Fibroblast of skin of scalp (primary cell): ENCODE measurements at places on chromosomes 7 and 10.

DNA sequence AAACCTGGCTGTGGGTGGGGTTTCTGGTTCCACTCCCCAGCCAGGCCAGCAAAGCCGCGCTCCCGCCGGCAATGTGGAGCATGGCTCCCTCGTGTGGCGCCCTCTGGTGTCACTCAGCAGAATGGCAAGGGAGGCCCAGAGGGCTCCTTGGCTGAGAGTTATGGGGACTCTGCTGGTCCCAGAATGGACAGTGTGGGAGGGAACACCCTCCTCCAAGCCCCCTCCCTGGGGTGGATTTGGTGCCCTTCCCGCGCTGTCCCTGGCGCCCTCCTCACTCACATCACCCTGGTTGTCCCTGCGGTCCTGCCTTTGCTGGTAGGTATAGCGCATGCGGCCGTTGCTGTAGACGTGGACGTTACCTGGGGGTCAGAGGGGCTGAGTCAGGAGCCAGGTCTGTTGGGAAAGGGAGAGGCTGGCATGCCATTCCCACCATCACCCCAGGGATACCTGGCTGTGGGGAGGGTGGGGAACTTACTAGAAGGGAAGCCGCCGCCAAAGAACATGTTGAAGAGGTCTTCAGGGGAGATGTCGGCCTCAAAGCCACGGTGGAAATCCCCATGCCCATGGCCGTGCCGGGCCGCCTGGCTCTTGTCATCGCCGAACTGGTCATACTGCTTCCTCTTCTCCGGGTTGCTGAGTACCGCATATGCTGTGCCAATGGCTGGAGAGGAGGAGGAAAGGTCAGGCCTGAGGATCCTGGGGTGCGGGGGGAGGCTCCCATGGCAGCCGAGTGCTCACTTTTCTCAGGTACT, 14.0 kb downstream of the DNAJB12 start:
- peak; percentile 63 for DNase-seq

GRCh38 chr10:121154846-121155245, 303.7 kb downstream of the WDR11 start:
- DNase-seq, result no peak

DNA sequence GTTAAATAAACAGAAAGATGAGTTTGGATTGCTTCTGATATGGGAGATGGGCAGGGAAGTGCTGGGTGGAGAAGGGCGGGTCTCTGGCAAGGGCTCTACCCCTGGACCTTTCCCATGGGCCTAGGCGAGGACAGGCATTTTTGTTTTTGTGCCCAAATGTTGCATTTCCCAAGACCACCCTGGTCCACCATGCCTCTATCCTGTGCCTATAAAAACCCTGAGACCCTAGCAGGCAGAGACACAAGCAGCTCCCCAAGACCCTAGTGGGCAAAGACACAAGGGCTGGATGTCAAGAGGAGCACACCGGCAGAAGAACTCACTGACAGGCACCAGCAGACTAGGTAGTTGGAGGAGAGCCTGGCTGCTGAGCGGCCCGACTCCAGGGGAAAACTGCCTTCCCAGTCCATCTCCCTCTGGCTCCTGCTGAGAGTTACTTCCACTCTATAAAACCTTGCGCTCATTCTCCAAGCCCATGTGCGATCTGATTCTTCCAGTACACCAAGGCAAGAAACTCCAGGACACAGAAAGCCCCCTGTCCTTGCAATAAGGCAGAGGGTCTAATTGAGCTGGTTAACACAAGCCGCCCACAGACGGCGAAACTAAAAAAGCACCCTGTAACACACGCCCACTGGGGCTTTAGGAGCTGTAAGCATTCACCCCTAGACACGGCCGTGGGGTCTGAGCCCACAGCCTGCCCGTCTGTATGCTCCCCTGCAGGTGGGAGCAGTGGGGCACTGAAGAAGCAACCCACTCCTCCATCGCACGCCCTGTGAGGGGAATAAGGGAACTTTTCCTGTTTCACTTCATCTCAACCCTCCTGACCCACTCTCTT, 291.4 kb downstream of the PTPRN2 start:
- DNase-seq, result no peak

DNA sequence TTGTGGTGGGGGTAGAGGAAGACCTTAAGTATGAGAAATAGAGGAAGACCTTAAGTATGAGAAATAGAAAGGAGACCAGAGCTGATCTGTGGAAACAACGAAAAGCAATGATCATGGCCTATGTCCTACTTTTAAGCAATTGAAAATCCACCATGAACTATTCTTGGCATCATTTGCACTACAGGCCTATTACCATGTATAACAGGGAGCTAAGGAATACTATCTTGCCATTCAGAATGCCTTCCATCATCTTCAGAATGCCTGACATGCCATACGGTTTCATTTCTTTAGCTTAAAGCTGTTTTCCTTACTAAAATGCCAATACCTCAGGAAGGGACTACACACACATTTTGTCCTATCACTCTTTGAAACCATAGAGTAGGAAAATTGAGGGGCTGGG, 127.0 kb downstream of the CALCR start:
- DNase-seq, result no peak

GRCh38 chr10:127563718-127564553, 14.8 kb downstream of the NPS start:
- DNase-seq, result no peak

DNA sequence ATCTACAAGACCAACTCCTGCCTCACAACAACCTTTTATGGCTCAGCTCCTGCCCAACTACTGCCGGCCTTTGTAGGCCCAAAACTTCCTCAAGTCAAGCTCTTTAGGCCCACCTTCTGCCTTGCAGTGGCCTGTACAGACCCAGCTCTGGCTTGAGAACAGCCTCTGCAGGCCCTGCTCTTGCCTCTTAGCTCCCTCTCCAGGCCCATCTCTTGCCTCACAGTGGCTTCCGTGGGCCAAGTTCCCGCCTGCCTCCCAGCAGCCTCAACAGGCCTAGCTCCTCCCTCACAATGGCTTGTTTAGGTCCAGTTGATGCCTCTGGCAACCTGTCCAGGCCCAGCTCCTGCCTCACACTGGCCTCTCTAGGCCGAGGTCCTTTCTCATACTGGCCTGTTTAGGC, 32.4 kb upstream of the VKORC1L1 start:
- no peak for DNase-seq

DNA sequence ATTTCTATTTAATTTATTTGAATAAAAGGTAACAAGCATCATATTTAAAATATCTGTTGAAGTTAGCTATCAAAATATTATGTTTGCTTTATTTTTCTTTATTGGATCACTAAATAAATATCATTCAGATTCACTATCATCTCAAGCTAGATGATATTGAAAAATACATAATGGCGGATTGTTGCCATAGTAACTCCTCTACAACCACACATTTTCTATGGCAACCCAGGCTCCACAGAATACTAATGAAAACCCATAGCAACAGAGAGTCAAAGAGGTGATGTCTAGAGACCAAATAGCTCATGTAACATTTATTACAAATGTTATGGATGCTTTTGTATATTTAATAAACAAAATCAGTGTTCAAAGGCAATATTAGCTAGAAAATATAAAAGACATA, 148.9 kb upstream of the CDK1 start:
- DNase-seq, result no peak

DNA sequence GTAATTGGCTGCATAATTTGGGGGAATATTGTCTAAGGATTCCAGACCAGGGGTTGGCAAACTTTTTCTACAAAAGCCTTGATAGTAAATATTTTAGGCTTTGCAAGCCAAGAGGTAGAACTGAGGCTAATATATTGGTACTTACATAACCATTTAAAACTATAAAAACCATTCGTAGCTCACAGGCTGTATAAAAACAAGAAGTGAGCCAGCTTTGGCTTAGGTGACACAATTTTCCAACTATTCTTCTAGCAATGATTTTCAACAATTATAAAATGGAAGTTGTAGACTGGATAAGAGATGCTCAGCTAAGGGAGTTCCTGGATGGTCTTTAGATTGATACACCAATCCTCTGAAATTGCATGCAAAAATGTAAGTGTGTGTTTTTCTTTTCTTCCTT, 1.4 kb downstream of the GPR141 start:
- DNase-seq, result no peak

DNA sequence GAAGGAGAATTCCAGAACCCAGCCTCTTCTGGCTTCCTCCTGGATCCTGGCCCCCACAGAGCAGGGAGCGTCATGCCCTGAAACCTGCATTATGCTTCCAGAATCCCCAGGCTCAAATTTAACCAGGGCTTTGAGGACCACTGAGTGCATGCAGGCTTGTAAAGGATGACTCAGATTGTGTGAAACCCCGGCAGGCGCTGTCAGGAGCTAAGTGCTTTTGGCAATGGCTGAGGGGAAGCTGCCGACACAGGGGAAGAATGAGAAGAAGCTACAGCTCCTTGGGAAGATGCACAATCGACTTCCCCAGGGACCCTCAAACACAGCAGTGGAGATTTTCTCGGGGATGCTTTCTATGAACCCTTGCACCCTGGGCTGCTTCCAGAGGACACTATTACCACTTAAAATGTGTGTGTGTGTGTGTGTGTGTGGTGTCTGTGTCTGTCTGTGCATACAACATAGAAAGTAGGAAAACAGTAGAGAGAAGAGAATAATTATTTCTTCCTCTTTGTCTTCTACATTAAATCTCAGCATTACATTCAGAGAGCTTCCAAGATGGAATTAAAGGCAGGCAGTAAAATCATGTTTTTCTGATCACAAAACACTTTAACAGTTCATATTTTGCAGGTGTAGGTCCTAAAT, 183.5 kb upstream of the INHBA start:
- peak; percentile 100 for DNase-seq

GRCh38 chr7:24504836-24505235, 68.4 kb upstream of the PALS2 start:
- DNase-seq, result no peak

GRCh38 chr7:15507171-15507570, 54.6 kb downstream of the AGMO start:
- peak; percentile 71 for DNase-seq

DNA sequence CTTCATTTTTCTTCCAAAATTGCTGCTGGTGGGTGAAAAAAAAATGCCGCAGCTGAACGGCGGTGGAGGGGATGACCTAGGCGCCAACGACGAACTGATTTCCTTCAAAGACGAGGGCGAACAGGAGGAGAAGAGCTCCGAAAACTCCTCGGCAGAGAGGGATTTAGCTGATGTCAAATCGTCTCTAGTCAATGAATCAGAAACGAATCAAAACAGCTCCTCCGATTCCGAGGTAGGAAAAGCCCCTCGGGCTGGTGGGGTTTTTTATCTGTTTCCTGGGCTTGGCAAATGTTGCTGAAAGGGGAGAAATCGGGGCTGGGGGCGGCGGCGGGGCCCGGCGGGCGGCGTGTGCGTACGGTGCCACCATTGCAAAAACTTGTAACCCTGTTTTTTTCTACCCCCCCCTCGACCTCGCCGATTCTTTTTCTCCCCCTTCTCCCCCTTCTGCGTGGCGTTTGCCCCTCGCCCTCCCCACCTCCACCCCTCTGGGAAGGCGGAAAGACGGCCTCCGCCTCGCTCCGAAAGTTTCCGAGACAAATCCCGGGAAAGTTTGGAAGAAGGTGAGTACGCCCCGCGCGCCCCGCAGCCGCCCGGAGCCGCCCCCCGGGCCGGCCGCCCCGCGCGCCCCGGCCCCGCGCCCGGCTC, 789 bp downstream of the TCF7L2 start:
- DNase-seq, result peak; percentile 42

DNA sequence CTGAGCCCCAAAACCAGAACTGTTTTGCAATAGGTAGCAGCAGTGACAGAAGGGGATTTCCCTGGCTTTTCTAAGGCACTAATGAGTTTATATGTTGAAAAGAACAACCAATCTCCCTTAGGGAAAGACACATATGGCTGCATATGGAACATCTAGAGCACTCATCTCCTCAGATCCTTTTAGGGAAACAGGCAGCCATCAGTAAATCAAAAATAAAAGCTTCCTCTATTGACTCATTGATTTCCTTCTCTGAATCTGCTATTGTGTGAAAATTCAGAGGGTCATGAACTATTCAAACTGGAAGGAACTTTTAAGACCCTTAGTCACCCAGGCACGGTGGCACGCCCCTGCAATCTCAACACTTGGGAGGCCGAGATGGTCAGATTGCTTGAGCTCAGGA, 110.9 kb upstream of the NANOS1 start:
- DNase-seq, result no peak

DNA sequence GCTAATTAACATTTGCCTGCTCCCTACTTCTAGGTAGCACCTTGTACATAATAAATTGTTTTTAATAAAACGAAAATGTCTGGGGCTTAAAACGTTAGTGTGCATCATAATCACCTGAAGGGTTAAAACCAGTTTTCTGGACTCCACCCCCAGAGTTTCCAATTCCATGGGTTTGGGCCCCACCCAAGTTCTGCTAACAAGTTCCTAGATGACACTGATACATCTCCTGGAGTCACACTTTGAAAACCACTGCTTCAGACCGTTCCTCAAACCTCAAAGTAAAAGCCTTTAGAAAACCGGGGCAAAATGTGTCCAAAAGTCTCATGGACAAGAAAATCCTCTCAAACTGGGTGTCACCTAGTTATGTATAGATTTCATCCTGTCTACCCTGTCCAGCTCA, 9.3 kb downstream of the OSBPL3 start:
- no peak for DNase-seq

DNA sequence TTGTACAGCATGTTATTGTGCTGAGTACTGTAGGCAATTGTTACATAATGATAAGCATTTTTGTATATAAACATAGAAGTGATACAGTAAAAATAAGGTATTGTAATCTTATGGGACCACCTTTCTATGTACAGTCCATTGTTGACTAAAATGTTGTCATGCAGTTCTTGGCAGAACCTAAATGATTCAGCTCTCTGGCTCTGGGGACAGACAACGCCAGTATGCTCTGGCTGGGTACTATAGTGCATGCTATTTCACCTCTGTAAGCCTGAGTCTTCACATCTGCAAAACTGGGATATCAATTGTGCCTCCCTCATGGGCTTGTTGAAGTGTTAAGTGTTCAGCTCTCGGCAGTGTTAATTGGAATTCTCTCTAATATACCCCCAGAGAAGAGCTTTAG, 674.3 kb downstream of the INHBA start:
- no peak for DNase-seq

DNA sequence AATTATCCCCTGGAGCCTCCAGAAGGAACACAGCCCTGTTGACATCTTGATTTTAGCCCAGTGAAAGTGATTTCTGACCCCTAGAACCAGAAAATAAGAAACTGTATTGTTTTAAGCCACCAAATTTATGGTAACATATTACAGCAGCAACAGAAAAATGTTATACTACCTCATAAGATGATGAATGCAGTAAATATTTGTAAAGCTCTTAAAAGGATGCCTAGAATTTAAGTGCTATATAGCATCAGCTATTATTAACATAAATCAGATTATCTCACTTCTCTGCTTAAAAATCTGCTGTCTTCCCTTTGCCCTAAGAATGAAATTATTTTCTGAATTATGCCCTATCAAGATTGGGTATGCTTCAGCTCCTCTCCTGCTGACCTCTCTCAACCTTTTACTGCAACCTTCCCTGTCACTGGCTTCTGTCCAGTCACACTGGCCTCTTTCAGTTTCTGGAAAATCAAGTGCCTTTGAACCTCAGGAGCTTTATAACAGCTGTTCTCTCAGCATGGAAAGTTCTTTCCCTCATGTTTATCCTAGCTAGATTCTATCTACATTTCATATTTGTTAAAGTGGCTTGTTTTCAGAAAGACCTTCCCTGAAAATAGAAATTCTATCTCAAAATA, 78.9 kb downstream of the GPR37 start:
- DNase-seq, result no peak
